ENCODE measurements at places on chromosomes 3 and 15.
A peak's percentile ranks its signal among the peaks of the same experiment; 100 is the strongest.

DNA sequence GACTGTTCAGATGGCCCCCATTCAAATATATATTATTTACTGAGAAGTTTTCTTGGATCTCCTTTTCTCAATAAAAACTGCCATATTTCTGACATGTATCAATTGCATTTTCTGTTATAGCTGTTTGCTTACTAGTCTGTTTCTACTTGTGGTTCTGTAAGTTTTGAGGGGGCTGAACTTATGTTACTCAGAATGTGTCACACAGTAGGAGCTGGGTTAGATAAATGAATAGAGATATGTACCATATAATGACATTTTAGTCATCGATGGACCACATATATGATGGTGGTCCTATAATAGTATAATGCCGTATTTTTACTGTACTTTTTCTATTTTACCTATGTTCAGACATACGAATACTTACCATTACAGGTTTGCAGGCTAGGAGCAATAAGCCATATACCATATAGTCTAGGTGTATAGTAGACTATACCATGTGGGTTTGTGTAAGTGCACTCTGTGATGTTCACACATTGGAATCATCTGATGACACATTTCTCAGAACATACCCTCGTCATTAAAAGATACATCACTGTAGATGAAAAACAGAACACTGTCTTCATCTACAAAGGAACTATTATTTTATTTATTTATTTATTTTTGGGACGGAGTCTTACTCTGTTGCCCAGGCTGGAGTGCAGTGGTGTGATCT, 22.3 kb downstream of the PPP4R2 start:
- DNase-seq, result no peak

DNA sequence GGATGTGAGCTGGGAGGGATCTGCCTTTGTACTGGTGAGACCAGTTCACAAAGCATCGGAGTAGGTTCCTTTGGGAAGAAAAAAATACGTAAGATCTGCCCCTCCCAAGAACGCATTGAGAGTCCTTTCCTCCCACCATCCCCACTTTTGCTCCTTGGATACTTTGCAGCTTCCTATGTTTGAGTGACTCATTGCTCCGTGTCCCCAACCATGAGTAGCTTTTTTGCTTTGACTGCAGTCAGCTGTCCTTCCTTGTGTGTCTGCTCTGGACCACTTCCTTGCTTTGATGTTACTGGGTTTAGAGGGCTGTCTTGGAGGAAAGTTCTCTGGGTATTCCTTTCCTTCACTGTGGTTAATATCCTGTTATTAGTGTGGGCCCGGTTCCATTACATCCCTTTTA, 43.2 kb upstream of the PTPN23 start:
- DNase-seq, result no peak

GRCh38 chr15:54082836-54083492, 104.7 kb downstream of the UNC13C start:
- DNase-seq, result peak; percentile 41

DNA sequence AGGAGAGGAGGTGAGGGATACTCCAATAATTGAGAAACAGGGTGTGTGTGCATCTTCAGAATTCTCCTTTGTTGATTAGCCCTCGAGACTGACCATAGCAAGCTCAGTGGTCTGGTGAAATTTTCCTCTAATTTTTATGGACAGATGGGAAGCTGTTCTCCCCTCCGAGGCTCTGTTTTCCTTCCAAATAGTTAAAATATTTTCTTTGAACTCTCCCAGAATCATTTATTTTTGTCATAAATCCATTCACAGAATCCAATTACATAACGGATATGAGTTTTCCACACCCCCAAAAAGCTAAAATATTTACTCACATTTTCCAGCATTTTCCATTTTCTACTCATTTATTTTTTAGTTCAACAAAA, 36.5 kb downstream of the QTRT2 start:
- DNase-seq, result no peak

- DNase-seq, result no peak
These were observed 74.8 kb downstream of the SCN5A start for GRCh38 chr3:38574411-38575278.

- DNase-seq, result no peak
These were observed 11.9 kb downstream of the RTP3 start for GRCh38 chr3:46509661-46510187.

GRCh38 chr3:162175878-162176277, 679.3 kb downstream of the OTOL1 start:
- DNase-seq, result no peak

DNA sequence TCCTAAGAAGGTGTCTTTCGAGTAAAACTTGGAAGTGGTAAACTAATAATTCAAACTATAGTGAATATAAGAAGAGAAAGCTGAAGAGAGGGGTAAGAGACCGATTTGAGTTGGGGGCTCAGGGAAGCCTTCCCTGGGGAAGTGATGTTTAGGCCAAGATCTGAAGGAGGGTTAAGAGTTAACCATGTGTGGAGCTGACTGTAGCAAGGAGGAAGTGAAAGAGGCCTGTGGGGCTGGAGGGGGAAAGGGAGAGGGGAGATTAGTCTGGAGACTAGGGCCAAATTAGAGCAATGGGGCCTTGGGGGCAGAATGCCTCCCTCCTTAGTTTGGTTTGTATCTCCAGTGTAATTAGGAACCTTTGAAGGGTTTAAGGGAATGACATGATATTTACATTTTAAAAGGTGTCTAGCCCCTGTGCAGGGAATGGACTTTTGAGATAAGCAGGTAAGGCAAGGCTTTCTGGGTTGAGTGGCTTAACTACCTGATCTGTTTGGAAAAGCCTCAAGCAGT, 2.2 kb downstream of the ZNF592 start:
- peak; percentile 89 for DNase-seq

DNA sequence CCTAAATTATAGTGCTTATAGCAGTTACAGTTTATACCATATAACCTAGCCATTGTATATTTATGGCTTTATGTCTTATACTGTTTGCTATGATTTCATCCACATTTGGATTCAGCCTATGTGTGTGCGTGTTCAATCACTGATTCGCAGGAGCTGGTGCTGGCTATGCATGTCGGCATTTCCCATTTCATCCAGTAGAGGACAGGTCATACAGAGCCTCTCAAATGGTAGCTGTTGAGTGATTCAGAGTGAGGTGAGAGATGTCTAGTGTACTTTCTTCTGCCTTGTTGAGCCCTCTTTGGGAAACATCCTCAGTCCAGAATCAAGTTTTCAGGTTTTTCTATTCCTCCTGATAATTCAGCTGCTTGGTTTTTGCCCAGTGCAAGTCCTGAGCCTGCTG, 76.1 kb downstream of the FRMD4B start:
- no peak for DNase-seq

GRCh38 chr3:61401359-61401758, 150.1 kb upstream of the FHIT start:
- DNase-seq, result no peak

Measured in KBM-7 (cell line).